T-helper 2 cell treated with Interferon-gamma antibody and Interleukin-4, amounts not matched to agents 5 μg/mL and 100 μg/mL, for 36 hours (primary cell): ENCODE measurements at places on chromosomes 1 and 21.

- no peak for DNase-seq
These were observed 28.7 kb downstream of the HYI start for GRCh38 chr1:43425045-43425444.

DNA sequence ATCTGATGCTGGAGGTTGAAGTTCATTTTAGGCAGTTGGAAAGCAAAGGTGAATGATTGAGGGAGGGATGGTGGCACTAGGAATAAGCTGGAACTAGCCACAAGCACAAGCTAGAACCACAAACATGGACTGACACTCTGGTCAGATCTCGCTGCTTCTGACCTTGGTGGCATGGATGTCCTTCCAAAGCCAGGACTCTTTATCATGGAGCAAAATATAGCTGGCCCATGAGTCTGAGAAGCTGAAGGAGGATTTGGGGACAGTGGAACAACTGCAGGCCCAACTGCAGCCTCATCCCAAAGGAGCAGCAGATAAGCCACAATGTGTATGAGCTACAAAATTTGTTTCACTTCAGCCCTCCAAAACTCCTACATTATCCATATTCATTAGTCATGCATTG is 35.5 kb downstream of the SRSF11 start:
- no peak for DNase-seq

GRCh38 chr1:190001187-190001586 is 476.5 kb downstream of the BRINP3 start:
- no peak for DNase-seq

GRCh38 chr1:14141656-14142055 is 441.7 kb downstream of the PRDM2 start:
- no peak for DNase-seq

DNA sequence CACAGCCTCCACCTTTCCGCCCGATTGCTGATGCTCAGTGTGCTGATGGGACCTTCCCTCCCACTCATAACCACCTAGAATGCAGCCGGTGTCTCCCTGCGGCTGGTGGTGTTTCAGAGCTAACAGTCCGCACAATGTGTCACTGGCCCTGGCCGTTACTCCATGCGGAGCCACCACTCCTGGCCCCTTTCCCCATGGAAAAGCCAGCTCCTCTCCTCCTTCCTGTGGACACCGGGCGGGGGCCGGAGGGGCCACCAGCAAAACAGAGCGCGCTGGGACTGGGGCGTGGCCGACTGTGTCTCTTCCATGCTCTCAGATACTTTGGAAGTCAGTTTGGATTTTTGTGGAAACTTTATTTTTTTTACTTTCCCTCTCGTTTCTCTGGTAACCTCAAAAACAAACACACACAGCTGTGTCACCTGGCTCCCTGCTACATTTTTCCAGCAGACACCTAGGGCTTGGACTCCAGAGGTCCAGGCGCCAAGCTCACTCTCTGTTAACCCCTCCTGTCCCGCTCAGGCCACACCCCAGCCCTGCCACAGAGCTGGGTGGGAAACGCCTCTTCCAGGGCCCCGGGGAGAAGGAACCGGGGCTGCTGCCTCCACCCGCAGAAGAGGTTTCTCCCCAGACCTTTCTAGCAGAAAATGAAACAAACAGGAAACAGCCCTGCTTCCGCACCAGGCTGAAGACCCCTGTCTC is 32.5 kb upstream of the COL6A2 start:
- DNase-seq: no peak

- DNase-seq: no peak
These were observed 60.3 kb upstream of the FMN2 start for GRCh38 chr1:240031414-240031813.

- no peak for DNase-seq
These were observed 15.7 kb downstream of the IFI6 start for GRCh38 chr1:27656157-27656893.

DNA sequence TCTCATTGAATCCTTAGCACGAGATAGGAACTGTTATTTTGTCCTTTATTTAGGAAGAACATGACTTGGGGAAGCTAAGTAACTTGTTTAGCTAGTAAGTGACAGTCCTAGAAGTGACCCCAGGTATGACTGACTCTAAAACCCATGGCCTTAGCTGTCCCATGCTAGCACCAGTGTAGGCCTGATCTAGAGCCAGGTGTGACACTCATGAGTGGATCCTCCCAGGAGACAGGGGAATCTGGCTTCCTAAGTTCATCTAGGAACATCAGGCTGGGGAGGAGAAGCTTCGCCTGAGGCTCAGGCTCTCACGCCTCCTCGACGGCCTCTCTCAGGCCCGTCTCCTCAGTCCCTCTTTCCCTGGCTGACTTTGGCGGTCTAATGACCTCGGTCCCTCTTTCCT is 31.2 kb downstream of the CD48 start:
- DNase-seq: no peak

GRCh38 chr1:65630855-65631254 is 161.8 kb upstream of the PDE4B start:
- no peak for DNase-seq

GRCh38 chr1:235088430-235088829 is 40.2 kb downstream of the TOMM20 start:
- no peak for DNase-seq

GRCh38 chr1:73205294-73205973 is 923.1 kb upstream of the NEGR1 start:
- no peak for DNase-seq

DNA sequence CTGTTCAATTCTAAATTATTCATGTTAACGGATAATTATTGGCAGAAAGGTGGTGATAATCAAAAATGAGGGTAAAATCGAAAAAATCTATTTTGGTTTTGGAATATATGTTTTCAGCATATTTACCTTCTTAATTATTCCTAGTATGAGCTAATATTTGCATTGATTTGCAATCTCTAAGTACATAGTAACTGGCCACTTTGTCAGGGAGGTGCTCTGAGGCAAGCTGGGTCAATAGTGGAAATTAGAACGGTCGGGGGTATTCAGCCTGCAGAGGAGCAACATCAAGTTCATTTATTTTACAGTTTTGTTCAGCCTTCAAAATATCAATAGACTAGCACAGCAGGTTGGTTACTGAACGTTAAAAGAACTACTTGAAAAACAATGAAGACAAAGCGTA is 1.8 kb downstream of the OTUD7B start:
- no peak for DNase-seq
